ENCODE measurements at places on chromosomes 16 and 17. TPM values are rescaled to one million over a fixed set of nuclear protein-coding genes. Genes with fewer than 3 reads are reported as not detected.

DNA sequence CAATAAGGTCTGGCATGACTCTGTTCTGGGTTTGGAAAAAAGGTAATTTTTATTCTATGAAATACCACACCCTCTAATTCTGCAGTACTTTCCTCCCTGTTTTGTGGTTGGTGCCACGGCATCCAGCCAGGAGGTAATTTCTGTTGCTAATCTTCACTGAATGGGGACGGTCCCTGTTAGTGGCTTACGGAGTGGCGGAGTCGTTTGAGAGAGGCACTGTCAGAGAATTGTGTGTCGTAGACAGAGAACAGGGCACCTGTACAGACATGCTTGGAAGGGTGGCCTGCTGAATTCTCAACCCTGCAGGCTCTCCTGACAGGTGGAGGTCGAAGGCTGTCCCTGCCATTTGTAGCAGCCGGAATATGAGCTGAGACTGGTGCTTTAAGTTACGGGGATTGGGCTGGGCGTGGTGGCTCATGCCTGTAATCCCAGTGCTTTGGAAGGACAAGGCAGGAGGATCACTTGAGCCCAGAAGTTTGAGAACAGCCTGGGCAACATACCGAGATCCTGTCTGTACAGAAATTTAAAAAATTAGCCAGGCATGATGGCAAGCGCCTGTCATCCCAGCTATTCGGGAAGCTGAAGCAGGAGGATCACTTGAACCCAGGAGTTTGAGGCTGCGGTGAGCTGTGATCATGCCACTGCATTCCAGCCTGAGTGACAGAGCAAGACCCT, 33.2 kb downstream of the EEF2K start:
- DNase-seq = no peak

NCOR1 gene
- total RNA-seq = 94.7 TPM

DNA sequence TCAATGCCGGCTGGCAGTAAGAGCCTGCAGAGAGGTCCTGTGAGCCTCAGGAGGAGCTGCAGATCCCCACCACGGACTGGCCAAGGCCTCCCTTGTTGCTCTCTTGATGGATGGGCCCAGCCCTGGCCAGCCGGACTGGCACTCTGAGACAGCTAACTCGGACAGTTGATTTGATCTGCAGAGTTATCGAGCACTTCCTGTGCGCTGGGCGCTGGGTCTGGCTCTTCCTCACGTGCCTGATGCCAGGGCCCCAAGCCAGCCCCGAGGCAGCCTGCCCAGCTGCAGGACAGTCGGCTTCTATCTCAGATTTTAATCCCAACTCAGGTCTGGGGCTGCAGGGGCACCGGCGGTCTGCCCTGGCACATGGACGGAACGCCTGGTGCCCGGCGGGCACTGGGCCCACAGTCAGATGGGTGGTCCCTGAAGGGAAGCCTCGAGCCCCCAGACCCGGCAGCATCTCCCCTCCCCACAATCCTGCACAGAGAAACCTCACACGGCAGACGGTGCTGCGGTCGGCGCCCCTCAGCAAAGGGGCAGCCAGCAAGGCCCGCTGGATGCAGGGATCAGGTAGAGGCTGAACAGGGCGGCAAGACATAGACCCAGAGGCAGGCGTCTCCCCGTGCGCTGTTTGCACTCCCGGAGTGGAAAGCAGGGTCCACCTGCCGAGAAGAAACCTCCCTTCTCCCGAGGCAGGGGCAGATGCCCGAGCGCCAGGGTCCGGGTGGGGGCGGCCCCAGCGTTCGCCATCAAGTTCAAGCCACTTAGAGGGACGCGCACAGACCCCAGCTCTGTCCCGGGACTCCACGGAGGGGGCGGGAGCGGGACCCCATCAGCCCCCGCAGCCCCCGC, 34.0 kb downstream of the TIMM22 start:
- no peak for DNase-seq

DNA sequence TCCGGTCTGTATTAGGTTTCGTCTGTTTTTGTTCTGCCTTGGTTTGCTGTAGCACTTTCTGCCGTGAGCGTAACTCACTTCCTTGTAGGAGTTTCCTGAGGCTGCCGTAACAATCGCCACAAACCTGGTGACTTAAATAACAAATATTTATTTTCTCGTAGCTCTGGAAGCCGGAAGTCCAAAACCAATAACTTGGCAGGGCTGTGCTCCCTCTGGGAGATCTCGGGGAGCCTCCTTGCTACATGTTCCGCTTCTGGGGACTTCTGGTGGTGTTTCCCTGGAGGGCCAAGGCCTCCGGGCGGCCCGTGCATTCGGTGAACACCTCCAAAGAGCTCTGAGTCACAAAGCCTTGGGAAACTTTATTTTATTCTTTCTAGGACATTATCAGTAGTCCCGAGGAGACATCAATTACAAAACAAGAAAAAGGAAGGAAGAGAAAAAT, 6.8 kb upstream of the WDR45B start:
- DNase-seq = no peak

GRCh38 chr16:89498839-89499238, 8.5 kb upstream of the ANKRD11 start:
- no peak for DNase-seq

DNA sequence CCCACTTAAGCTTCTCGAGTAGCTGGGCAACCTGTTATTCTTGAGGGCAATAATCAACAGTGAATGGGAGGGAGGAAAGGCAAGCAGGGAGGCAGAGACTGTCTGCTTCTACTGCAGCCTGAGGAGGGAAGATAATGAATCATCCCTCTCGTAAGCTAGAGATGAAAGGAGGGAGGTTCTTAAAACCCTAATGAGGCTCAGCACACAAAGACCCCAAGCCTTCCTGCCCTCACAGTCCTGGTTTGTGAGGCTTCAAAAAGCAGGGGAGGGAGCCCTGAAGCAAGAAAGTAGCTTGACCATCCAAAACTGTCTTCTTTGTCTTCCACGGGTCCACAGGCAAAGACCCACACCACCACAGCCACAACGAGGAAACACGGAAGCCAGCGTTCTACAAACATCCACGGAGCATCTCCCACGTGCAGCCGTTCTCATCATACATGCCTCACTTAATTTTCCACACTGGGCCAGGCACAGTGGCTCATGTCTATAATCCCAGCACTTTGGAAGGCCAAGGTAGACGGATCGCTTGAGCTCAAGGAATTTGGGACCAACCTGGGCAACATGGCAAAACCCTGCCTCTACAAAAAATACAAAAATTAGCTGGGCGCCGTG, 1.8 kb downstream of the PIK3R5 start:
- no peak for DNase-seq

MRPL10 gene
- 39.2 TPM for total RNA-seq

DNA sequence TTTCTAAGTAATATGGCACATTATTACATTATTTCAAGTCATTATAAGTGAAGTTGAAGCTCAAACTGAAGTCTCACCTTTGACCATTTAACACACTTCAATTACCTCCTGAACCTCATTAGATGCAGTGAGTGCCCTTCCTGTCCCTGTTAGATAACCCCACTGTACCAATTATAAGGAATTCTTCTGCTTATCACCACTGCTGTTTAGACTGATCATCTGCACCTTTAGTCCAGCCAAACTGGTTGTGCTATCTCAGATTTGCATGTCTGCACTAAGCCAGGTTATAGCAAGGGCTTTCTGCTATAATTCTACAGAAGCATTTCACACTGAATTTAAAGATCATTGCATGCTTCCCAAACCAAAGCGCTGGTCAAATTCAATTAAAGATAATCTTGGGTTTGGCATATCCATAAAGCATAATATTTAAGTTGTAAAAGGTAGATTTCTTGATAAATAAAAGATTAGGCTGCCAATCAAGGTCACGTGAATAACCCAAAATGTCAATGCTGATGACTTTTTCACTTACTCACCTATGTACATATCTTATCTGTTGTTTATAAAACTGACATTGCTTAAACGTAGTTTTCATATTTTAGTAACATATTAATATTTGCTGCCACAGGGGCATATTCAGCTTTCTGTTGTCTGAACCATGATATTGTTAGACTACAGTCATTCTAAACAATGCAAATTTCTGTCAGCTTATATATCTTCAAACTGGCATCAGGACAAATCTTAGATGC, 11.9 kb downstream of the ITFG1 start:
- no peak for DNase-seq

DNA sequence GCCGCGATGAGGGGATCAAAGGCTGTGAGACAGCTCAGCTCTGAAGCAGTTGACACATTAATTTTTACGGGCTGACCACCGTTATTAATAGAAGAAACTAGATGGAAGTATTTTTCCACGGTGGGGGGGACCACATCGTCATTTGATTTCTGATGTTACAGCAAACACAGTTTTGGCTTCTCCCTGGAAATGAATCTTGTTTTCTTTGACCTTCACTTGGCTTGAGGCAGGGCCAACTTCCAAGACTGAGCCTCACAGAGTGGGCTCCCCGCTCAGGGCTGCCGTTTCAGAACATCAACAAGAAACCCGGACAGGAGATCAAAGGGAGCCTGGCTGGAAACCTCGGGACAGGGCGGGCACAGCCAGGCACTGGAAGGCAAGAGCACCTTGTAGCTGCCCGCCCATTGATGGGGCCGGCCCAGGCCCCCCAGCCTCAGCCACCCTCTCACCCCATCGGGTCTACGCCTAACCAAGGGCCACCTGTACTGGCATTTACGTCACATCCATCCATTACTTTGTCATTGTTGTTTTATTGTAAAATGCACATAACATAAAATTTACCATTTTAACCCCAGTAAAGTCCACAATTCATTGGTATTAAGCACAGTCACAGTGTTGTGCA, 124.6 kb downstream of the C16orf95 start:
- no peak for DNase-seq

- peak; percentile 99 for DNase-seq
These were observed 21.1 kb downstream of the MINK1 start for GRCh38 chr17:4854111-4854681.

DNA sequence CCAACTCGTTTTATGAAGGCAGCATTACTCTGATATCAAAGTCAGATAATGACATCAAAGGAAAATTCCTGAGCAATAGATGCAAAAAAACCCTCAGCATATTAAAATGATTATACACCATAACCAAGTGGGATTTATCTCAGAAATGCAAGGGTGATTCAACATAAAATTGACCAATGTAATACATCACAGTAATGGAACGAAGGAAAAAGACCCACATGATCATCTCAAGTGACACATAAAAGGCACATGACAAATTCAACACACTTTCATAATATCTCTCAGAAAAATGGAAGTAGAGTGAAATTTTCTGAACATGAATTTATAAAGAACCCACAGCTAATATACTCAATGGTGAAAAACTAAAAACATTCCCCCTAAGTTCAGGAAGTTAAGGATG, 118.8 kb downstream of the ITFG1 start:
- no peak for DNase-seq

DNA sequence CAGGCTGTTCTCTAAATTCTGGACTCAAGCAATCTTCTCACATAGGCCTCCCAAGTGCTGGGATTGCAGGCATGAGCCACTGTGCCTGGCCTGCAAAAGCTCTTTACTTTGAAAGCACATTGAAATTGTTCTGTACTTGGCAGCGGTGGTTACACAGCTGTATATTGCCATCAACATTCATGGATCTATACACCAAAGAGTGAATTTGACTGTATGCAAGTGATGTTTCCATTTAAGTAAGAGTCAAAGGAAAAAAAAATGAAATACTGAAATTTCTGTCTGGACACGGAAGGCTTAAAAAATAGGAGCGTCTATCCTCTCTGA, 450.6 kb upstream of the PSMD7 start:
- no peak for DNase-seq

PITPNM3 gene
- total RNA-seq = 7.4 TPM

RMI2 gene
- total RNA-seq = 23.1 TPM

DNA sequence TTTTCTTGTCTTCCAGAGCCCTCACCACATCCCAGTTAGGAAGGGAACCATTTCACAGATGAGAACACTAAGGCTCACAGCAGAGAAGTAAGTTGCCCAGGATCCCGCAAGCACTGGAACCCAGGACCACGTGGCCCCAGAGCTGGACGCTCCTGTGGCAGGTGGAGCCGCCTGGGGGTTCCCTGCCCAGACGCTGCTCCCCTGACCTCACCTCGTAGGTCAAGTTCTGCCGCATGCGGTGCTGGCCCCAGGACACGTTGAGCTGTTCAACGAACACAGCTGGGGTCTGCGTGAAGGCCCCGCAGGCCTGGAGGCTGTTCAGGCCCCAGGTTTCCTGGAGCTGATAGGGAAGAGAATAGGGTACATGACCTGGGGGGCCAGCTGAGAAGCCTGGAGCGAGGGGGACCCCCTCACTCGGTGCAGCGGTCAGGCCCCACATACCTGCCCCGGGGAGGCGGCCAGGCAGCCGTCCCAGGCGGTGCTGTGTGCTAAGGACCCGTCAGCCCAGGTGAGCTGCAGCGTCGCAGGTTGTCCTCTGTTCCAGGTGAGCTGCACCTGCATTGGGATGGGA, 54.1 kb downstream of the RMI2 start:
- DNase-seq = no peak

SLC5A10 gene
- 0.14 TPM for total RNA-seq

- DNase-seq = no peak
These were observed 5.1 kb downstream of the C1QTNF8 start for GRCh38 chr16:1090620-1091587.

- no peak for DNase-seq
These were observed 191.9 kb upstream of the ANKFN1 start for GRCh38 chr17:55961386-55961785.
